Muscle of arm (tissue), 14 donors: ENCODE measurements at places on chromosomes 5 and 9.
A peak's percentile ranks its signal among the peaks of the same experiment; 100 is the strongest.

- peak; percentile 66 for DNase-seq
Measured at GRCh38 chr5:82225525-82226172, 52.5 kb downstream of the RPS23 start.

- DNase-seq, result no peak
Measured at GRCh38 chr5:71905834-71906711, 187.0 kb downstream of the CARTPT start.

- DNase-seq, result no peak
Measured at GRCh38 chr5:158840193-158840592, 259.5 kb downstream of the EBF1 start.

DNA sequence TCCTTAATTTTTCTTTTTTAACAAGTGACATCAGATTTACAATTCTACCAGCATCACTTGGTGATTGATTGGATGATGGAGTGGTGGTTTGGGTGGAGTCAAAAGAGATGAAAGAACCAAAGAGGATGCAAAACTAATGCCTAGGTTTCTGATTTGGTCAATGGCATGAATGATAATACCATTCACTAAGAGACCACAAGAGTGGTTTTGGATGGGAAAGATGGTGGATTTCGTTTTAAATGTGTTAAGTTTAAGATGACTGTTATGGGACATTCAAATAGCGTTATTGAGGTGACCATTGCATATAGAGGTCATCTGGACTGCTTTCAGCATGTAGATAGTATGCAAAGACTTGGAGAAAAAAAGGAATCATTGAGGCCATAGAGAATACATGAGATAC lies 3.6 kb downstream of the SMC5 start:
- no peak for DNase-seq
